ENCODE measurements at places on chromosomes 2 and 18.

DNA sequence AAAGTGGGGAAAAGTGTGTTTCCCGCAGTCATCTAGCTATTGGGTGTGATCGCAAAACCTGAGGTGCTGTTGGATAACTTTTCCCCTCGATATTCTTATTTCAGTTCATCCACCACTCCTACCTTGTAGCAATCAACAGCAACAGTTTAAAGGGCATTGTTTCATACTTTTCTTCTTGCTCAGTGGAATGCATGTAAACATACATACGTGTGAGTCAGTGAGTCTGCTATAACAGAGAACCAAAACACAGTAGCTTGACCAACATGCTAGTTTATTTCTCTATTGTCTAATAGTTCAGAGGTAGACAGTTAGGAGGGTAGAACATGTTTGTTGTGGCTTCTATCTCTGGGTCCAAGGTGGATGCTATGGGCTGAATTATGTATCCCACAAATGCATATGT is 77.6 kb upstream of the FOXI3 start:
- DNase-seq = no peak

- no peak for DNase-seq
Observed at GRCh38 chr2:100268986-100269385, 53.3 kb downstream of the LONRF2 start.

DNA sequence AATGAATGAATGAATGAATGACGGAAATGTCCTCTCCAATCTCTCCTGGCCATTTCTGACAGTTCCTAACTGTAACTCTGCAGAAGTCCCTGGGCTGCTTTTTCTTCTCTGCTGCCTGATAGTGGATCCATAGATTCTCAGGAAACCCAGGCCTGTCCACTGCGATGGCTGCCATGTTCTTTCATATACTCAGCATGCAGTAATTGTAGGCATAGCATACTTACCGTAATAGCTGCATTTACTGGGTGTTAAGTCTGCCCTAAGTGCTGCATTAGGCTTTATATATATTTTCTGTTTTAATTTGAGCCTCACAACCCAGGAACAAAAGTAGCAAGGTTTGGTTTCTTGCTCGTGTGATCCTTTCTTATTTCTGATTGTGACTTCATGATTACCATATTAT is 122.9 kb downstream of the DCC start:
- no peak for DNase-seq

DNA sequence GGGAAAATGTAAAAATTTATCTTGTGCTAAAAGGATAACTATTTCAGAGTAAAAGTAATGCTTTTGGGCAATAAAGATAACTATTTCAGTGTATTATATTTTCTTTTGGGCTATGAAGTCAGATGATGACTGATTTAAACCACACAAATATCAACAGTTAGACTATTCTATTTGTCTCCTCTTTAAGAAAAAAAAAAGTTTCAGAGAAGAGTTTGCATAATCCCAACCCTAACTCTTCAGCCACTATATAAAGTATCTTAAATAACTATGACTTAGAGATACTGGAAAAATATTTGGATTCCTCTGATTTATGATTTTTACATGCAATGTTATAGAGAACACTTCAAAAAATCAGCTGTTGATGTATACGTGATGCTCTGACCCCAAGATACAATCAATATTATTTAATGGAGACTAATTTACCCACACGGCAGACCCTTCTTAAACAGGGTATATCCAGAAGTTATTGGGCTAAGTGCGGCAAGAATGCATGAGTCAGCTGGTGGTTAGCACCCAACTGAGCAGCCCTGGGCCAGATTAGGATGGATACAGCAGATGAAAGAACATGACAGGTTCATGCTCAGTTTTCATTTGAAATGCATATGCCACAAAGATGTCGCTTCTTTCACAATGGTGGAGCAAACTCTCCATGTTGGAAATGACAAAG is 279.0 kb downstream of the AFF3 start:
- no peak for DNase-seq

DNA sequence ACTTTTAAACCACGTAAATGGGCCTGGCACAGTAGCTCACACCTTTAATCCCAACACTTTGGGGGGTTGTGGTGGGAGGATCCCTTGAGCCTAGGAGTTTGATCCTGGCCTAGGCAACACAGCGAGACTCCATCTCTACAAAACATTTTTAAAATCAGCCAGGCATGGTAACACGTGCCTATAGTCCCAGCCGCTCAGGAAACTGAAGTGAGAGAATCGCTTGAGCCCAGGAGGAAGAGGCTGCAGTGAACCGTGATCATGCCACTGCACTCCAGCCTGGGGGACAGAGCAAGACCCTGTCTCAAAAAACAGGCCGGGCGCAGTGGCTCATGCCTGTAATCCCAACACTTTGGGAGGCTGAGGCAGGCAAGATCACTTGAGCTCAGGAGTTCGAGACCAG is 12.2 kb downstream of the ROCK1 start:
- no peak for DNase-seq

GRCh38 chr18:70688286-70688685 is 399.4 kb downstream of the SOCS6 start:
- no peak for DNase-seq

All from LNCaP clone FGC (cell line).